ENCODE measurements at places on chromosomes 2 and 18. TPM values are rescaled to one million over a fixed set of nuclear protein-coding genes. Genes with fewer than 3 reads are reported as not detected.

IL37 gene
- not detected for polyA plus RNA-seq

CLIP4 gene
- polyA plus RNA-seq, result 24.5 TPM

CROCC2 gene
- polyA plus RNA-seq, result 0.21 TPM

MEIS1 gene
- polyA plus RNA-seq, result 15.6 TPM

NGEF gene
- polyA plus RNA-seq, result 1.2 TPM

MAP3K20 gene
- 144 TPM for polyA plus RNA-seq

- DNase-seq, result no peak
Observed at GRCh38 chr2:52959801-52960200, 807.8 kb upstream of the CHAC2 start.

- DNase-seq, result no peak
Observed at GRCh38 chr2:71008342-71008741, 13.7 kb upstream of the TEX261 start.

DNA sequence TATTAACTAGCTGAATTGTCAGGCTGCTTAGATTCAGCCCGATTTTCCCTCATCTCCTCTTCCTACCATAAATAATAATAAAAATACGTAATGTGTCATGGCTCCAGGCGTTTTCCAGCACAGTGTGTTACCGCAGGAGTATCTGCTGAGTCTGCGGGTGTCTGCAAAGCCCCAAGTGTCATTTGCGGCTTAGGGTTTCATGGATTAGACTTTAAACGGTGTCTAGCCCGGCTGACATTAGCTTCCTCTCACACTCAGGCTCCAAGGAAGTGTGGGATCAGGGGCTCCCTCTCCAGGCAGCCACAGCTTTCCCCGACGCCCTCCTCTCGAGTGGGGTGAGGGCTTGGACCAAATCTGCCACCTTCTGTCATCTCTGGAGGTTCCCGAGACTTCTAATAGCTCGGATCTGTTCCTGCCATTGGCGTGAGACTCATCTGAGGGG lies 14.1 kb upstream of the HOXD1 start:
- DNase-seq, result no peak

- no peak for DNase-seq
Observed at GRCh38 chr2:145110668-145111356, 590.9 kb upstream of the ZEB2 start.

DNA sequence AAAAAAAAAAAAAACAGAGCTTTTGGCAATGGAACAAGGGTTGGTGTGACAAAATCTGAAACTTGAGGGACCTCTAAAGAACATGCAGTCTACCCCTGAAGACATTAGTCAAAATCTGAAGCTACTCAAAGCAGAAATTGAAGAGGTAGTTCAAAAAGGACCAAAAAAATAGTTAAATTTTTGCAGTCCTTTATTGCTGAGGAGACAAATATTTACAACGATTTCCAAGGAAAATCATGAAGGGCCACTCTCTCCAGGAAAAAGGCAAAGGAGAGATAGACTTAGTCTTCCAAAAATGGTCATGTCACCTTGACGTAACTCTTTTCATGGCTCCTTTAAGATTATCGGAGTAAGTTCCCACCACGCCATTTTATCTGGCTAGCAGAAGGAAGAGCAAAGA lies 452.0 kb downstream of the XIRP2 start:
- no peak for DNase-seq

- DNase-seq, result no peak
Observed at GRCh38 chr2:43461453-43462073, 134.3 kb downstream of the THADA start.

DNA sequence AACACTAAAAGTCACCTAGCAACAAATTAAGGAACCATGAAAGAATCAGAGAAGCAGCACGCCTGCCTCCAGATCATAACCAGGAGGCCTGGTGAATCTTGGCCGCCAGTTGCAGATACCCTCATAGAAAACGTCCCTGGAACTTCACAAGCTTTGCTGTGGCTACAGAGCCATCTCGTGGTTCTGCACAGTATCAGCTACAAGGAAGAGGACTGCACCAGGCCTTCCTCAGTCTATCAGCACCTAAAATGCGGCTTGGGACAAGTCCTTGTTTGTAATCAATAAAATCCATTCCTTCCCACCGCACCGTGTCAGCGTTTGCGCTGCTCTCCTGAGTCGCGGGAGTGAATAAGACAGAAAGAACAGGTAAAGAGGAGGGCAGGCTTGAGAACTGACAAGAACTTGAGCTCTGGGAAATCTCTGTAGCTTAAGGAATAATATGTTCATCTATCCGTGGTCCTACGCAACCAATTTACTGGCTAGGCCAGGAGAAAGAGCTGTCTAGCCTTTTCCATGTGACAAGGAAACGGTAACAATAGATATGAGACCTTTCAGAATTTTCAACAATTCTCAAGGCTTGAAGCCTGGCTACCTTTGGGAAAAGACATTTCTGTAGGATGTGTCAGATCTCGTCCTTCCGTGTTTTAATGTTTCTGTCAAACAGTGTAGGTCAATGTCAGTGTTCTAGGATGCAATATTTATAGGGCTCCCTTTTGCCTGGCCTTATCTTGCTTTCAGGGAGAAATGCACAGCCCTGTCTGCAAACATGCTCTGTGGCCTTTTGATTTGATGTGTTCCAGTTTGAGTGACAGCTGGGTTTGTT lies 128.5 kb upstream of the RAB12 start:
- DNase-seq, result peak; percentile 48

GRCh38 chr18:13758622-13759021 lies 32.1 kb downstream of the RNMT start:
- no peak for DNase-seq

DNA sequence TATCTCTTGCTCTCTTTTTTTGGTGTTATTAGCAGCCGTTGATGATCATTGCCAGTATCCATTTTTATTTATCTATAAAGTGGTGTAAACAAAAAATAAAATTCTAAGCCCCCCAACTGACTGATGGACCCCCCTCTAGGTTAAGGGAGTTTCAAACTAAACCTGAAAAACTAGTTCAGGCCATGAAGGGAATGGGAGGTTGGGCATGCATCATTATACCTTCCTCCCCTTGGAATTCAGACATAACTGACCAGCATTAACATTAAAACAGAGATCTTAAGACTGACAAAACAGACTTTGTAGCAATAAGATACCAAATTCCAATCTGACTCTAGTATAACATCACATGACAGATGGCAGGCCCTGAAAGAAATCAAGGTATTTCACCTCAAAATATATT lies 20.2 kb downstream of the RALBP1 start:
- DNase-seq, result no peak

- peak; percentile 71 for DNase-seq
Observed at GRCh38 chr2:5365871-5366461, 326.2 kb upstream of the SOX11 start.

GRCh38 chr2:27681841-27682240 lies 18.2 kb downstream of the SLC4A1AP start:
- no peak for DNase-seq

- no peak for DNase-seq
Observed at GRCh38 chr2:141162314-141162713, 968.5 kb downstream of the LRP1B start.

DNA sequence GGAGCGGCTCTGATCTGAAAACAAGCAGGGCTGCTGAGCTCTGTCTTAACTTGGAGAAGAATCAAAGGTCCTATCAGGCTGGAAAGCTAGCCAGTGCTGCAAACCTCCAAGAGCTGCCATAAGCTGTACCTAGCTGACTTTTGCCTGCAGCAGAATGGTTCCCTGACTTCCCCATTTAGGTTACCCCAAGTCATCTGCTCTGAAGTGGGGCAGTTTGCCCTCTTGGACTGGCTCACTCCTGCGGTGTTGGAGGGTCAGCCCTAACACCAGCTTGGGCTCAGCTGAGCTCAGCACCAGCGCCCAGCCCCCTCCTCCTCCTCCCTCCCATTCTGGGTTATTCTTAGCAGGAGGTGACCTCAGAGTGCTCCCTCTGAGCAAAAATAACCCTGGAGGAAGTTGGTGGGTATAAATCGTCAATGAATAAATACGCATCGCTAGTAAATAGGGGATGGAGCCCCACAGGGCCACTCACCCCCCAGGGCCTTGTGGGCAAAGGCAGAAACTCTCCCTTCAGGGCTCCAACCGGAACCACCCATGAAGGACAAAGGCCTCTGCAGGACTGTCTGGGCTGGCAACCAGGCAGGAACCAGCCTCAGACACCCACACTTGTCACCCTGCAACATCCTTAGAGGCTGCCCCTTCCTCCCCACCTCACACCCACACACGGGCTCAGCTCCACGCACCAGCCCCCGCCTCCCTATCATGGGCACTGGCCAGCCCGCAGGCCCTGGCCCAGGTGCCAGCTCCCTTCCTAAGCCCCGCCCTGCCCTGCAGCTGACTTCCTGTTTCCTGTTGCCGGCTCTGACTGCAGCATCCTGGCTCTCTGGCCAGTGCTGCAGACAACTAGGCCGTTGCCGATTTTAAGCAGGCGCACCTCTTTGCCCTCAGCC lies 46.9 kb downstream of the DNMT3A start:
- DNase-seq, result no peak

- no peak for DNase-seq
Observed at GRCh38 chr2:219542931-219543595, 546 bp downstream of the CHPF start.

DNA sequence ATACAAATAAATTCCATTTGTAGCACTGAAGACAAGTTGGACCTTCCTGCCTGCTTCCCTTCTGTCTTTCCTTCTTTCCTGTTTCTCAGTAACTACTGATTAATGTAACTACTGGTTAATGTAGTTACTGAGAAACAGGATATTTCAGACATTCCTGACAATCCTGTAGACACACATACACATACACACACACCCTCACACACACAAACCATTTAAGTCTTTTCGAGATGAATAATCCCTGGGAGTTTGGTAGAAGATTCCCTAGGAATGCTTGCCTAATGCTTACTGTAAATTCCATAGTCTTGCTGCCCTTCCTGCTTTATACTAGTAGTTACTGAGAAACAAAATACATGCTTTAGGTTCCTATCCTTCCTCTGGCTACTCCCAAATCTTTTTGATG lies 83.9 kb downstream of the PIK3C3 start:
- DNase-seq, result no peak

All from muscle of arm (tissue), 14 donors.